Upper lobe of right lung (tissue), 1 donor: ENCODE measurements at places on chromosomes 1 and 21.

DNA sequence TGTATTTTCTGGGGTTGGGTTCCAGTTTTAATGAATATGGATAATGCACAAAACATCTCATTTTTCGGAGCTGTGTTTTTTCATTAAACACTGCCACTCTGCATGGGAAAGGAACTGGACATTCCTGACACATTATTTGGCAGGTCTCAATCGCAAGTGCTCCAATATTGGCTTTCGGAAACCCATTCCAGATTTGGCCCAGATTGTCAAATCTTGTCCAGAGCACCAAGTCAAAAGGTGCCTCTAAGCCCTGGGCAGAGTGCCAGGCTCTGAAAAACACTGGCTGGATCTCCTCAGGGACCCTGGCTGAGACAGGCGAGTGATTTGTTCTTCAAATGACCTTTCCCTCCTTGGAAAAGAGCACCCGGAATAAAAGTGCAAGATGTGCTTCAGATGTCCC lies 68.4 kb upstream of the MRPS6 start:
- H3K36me3 ChIP-seq, result no peaks in the 10 kb centered on the region
- no peaks in the 10 kb centered on the region for H3K4me1 ChIP-seq
- H3K27me3 ChIP-seq, result no peaks in the 10 kb centered on the region
- no peak overlapping the region for H3K4me3 ChIP-seq
- DNase-seq, result no peak

DNA sequence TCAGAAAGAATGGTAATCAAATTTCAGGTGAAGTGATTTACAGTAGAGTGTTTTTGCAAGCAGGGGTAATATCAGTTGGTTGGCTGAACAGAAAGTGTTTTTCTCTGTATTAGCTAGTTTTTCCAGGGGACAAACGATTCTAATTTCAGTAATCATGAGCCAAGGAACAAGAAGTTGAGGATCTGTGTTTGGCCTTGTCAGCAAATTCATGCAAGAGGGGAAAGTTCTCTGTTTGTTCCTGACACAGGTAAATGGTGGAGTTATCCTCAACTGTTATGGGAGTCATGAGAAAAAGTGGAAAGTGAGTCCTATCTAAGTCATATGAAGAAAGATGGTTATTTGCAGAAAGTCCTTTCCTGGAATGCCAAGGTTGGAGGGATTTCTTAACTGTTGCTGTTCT lies 24.6 kb upstream of the SLC35A3 start:
- no peaks in the 10 kb centered on the region for H3K27me3 ChIP-seq
- H3K27ac ChIP-seq, result no peak overlapping the region
- no peak overlapping the region for H3K4me3 ChIP-seq
- H3K36me3 ChIP-seq, result no peaks in the 10 kb centered on the region
- DNase-seq, result no peak

GRCh38 chr1:161117759-161118581 lies at the start of the genes NIT1 and PFDN2:
Gene NIT1, plus strand, starts transcription at chr1:161118105. Its CDS starts 72 bp downstream, at chr1:161118177.
Gene PFDN2, minus strand, starts transcription at chr1:161118037. Its CDS starts 11 bp downstream, at chr1:161118026.
- no peaks in the 10 kb centered on the region for H3K27me3 ChIP-seq
- H3K4me3 ChIP-seq, result peak within 1 kb of the TSS; percentile 100
- H3K4me1 ChIP-seq, result peaks cover 61% of the 10 kb centered on the region
- peak within 1 kb of the TSS; percentile 94 for H3K27ac ChIP-seq

DNA sequence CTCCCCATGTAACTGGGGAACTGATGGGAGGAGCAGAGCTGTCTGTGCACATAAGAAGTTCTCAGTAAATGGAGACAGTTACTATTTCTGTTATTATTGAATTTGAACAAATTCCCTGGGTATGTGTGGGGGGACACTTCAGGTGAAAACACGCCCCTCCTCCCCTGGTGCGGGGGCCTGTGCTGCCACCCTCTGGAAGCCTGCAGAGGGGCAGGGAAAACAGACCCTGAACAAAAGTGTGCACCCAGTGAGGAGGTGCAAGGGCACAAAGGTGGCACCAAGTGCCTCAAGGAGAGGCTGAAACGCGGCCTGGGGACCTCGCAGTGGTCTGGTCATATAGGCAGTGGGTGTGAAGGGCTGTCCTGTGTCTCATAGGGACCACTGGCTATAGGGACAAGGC lies 18.2 kb upstream of the NADK start:
- DNase-seq, result no peak
- no peak overlapping the region for H3K27ac ChIP-seq
- H3K27me3 ChIP-seq, result no peaks in the 10 kb centered on the region
- H3K4me3 ChIP-seq, result no peak overlapping the region
- peaks cover 90% of the 10 kb centered on the region for H3K36me3 ChIP-seq
- no peaks in the 10 kb centered on the region for H3K4me1 ChIP-seq

DNA sequence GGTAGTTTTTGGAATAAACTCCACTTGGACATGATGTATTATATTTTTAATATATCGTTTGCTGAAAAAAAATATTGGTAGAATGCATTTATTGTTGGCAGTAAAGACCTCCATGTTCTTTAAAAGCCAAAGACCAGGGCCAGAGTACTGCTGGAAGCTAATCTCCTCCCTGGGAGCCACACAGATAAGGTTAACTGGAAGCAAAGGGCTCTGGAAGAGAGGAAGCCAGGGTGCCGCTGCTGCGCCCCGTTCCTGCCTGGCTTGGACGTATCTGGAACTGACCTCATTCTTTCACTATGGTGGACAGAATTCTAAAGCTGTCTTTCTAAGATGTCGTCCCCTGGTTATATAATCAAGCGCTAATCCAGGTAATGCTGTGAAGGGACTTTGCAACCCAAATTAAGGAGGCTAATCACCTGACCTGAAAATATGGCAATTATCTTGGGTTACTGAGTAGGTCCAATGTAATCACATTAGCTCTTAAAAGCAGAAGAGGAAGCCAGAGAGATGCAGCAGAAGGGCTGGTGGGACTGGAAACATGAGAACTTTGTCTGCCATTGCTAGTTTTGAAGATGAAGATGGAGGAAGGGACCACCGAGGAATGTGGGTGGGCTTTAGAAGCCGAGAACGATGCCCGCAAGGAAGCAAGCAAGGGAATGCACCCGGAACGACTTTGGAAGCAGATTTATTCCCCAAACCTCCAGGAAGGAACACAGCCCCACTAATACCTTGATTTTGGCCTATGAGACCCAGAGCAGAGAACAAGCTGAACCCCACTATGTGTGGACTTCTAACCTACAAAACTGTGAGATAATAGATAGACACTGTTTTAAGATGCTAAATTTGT lies 167.7 kb upstream of the KCNJ15 start:
- DNase-seq, result no peak
- H3K4me3 ChIP-seq, result no peak overlapping the region
- peaks cover 6% of the 10 kb centered on the region for H3K27me3 ChIP-seq
- H3K27ac ChIP-seq, result no peak overlapping the region
- H3K36me3 ChIP-seq, result no peaks in the 10 kb centered on the region

GRCh38 chr1:86860424-86860823 lies 53.5 kb downstream of the SELENOF start:
- no peak overlapping the region for H3K4me3 ChIP-seq
- H3K4me1 ChIP-seq, result no peaks in the 10 kb centered on the region
- no peak for DNase-seq
- peaks cover 10% of the 10 kb centered on the region for H3K36me3 ChIP-seq
- no peaks in the 10 kb centered on the region for H3K27me3 ChIP-seq
